Activated CD8-positive, alpha-beta memory T cell treated with anti-CD3 and anti-CD28 coated beads for 48 hours (primary cell): ENCODE measurements at places on chromosomes 6 and 20.

- DNase-seq = no peak
Measured at GRCh38 chr6:150334790-150335783, 33.7 kb upstream of the IYD start.

DNA sequence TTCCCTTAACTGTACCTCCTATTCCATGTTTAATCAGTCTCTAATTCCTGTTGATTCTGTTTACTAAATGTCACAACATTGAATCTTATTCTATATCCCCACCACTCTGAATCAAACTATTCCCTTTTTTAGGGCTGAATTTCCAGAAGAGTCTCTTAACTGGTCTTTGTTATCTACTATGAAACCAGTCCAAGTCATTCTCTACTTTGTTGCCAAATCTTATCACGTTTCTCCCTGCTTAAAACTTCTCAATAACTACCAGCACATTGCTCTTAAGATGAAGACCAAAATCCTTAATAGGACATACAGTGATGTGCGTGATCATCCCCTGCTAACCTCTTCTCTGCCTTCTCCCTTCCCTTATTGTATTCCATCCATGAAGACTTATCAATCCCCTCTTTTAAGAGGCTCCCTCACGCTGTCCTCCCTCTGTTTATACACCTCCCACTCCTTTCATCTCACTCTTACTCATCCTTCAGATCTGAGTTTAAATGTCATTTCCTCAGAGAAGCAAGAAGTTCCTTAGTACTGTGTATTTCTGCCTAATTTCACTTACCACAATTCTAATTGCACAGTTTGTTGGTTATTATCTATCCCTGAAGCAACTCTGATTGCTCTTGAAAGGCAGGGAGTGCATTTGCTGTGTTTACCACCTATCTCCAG is 143.0 kb upstream of the AHI1 start:
- no peak for DNase-seq

GRCh38 chr20:29497261-29497671 is 1760.2 kb upstream of the DEFB115 start:
- no peak for DNase-seq

GRCh38 chr6:128848212-128848935 is 34.6 kb upstream of the LAMA2 start:
- no peak for DNase-seq

- no peak for DNase-seq
Measured at GRCh38 chr6:6006006-6006427, 708 bp downstream of the NRN1 start.

- DNase-seq = no peak
Measured at GRCh38 chr6:142008016-142008735, 124.5 kb upstream of the GJE1 start.

DNA sequence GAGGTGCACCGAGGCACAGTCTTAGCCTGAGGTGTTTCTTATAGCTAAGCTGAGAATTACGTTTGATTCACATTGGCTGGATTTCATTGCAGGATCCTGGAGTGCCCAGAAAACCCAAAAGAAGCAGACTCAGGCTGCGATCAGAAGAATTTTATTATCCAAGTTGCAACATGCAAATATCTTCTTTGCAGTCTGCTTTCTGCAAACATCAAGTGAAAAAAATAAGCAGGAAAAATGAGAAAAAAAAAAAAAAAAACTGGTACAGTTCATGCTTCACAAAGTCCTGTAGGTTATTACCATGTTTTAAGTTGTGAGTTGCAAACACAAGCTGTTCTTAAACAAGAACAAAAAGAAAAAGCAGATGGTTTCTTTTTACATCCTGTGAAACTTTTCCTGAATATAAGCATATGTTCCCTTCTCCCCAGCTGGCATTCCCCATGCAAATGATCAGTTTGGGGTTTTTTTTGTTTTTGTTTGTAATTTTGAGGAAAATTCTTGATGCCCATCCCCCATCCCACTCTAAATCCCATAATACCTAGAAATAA is 349.0 kb downstream of the CBLN4 start:
- no peak for DNase-seq

DNA sequence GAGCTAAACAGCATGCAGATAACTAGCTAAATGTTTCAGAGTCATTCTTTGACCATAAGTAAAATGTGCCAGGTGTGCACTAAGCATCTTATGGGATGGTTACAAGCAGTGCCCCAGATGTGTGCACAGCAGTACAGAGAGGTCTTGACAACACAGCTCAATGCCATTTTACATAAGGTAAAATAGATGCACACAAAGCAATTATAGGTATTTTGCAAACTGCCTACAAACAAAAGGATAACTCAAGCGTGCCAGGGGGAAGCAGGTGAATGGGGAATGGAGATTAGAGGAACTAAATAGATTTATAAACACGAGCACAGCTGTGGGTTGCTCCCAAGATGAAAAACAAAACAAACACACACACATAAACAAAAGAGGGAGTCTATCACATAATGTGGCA is 64.8 kb downstream of the SLC2A10 start:
- DNase-seq = no peak

GRCh38 chr6:167314180-167314821 is 10.6 kb upstream of the TTLL2 start:
- no peak for DNase-seq

- no peak for DNase-seq
Measured at GRCh38 chr6:158654498-158654897, 4.6 kb downstream of the SYTL3 start.

- no peak for DNase-seq
Measured at GRCh38 chr6:108877046-108877751, 29.0 kb downstream of the ARMC2 start.

DNA sequence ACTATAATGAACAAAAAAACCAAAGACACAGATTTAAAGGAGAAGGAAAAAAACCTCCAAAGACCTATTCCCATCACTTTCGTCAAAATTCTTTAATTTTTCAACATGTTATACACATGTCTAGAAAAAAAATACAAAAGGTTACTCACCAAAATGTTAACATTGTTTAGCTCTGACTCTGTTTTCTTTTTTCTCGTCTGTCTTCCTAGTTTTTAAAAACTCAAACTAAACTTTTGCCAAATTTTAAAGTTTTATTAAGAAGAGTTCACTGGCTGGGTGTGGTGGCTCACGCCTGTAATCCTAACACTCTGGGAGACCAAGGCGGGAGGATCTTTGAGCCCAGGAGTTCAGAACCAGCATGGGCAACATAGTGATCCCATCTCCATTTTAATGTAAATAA is 10.8 kb downstream of the MCUR1 start:
- DNase-seq = no peak

- no peak for DNase-seq
Measured at GRCh38 chr6:166785131-166785530, 158.1 kb upstream of the RPS6KA2 start.

- DNase-seq = no peak
Measured at GRCh38 chr20:17227669-17228623, 1.1 kb downstream of the PCSK2 start.

DNA sequence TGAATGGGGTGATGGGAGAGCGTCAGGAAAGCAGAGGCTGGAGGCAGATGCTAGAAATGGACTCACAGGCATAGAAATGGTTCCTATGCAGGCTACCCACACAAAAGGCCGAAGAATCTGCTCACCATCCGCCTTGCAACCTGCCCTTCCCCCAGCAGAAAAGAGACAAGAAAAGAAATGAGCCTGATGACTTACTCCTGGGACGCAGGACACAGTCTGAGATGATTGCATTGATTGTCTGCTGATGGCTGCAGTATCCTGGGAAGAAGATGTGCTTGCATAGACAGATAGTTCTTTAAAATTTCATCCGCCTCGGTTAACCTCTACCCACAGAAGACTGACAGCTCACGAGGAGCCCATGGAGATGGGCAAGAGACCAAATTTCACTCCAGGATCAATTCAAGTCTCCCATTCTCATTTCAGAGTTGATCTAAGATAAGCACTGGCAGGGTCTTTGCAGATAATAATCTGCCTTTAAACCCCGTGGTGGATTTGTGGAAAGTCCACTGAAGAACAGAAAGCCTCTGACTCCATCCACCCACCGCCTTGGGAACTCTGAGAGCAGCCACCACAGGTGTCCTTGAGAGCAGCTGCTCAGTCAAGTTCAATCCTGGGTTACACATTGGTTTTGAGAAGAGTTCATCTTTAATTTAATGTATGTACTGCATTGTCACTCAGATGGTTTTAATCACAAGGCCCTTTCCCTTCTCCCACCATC is 7.2 kb downstream of the AGPAT4 start:
- DNase-seq = no peak

DNA sequence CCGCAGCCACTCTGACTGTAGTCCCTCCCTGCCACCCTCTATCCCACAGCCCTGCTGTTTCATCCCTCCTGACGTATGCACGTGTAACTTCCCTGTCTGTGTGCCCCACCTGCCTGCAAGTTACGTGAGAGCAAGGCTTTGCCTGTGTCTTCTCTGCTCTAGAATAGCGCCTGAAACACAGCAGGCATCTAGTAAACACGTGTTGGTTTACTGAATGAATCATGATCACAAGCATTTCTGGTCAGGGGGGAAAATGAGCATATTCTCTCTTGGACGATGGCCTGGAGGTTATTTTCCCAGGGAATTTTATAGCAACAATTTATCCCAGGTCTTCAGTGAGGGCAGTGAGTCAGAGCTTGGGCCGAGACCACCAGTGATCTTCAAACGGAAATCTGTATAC is 38.3 kb downstream of the PSMG4 start:
- no peak for DNase-seq

DNA sequence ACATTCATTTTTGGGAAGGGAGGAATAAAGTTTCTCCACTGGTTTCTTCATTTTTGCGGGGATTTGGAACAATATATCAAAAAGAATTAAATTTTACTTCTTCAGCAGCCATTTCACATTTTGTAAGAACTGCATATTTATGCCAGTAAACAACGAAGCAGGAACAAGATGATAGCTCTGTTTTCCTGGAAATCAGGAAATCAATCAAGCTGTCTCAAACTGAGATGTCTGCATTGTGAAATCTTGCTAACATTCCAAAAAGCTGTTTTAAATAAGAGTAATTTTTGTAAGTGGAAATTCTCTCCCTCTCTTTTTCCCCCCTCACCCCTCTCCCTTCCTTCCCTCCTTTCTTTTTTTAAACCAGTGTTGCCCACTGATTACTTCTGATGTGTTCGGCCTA is 20.0 kb downstream of the MAPK13 start:
- DNase-seq = no peak

- no peak for DNase-seq
Measured at GRCh38 chr6:111985202-111985731, 68.6 kb upstream of the CCN6 start.

DNA sequence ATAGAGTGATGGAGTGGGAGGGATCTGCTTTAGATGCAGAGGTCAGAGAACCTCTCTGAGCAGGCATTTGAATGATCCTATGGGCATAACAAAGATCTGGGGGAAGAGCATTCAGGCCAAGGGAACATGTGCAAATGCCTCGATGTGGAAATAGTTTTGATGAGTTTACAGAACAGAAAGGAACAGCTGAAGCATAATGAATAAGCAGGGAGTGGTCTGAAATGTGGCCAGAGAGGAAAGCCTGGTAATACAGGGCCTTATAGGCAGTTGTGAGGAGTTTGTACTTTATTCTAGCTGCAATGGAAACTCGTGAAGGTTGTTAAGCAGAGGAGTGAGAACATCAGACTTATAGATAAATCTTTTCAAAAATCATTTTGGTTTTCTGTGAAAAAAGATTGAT is 33.0 kb upstream of the ME1 start:
- DNase-seq = no peak

- no peak for DNase-seq
Measured at GRCh38 chr6:49087369-49087768, 375.7 kb downstream of the MMUT start.

DNA sequence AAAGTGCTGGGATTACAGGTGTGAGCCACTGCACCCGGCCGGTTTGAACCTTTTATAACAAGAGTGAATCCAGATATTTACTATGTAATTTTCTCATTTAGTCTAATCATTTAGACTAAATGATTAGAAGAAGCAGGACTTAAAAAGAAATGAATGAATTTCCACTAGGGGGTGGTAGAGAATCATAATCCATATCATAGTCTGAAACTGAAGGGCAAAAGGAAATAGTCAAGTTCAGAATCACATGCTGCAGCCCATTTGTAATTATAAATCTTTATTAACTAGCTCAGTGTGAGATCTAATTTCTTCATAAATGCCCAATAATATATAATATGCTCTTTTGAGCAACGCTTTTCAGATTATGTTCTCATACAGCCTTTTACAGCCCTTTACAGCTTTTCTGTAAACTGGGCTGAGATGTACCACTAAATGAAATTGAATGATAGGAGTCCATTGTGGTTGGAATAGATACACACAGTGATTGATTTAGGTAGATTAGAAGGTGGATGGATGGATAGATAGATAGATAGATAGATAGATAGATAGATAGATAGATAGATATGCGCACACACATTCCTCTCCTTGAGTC is 31.8 kb downstream of the PSMB9 start:
- no peak for DNase-seq

- no peak for DNase-seq
Measured at GRCh38 chr6:168937054-168937453, 316.6 kb downstream of the THBS2 start.

DNA sequence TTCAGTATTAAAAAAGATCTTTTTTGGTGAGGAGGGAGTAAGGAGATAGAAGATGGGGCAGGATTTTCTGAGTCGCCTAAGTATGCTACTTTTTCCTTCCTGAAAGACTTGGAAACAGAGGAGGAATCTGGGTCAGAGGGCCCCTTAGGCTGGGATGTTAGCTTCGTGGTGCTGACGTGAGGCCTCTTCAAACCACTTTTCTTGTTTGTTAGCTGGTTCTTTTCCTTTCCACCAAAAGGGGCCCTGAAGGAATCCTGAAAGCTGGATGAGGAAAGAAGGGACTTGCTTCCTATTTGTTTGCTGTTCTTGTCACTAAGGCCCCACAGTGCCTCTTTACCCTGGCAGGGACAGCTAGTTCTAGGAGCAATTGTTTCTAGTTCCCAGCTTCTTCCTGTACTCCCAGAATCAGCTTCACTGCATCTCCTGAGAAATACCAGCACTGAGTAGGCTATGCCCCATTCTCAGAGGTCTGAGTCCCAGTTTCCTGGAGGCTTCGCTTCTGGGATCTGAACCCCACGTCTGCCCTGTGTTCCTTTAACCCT is 2.2 kb upstream of the IL20RA start:
- DNase-seq = no peak

- no peak for DNase-seq
Measured at GRCh38 chr20:31472395-31473330, 2.3 kb downstream of the DEFB124 start.

DNA sequence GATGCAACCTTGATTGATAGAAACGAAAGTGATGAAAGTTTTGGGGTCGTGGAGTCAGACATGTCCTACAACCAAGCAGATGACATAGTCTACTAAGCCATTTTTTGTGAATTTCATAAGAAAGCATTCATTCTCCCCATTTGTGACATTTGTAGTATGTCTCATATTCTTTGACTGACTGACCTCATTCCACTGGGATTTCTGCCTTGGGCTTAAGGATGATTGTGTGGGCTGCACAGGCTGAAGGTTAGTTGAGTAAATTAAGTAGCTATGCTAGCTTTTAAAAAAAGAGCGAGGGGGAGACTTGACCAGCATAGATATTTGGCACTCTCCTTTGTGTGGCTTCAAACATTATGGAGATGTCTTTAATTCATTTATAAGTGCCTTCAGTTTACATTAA is 28.9 kb downstream of the STMND1 start:
- DNase-seq = no peak

GRCh38 chr6:135798751-135799515 is 52.6 kb upstream of the PDE7B start:
- no peak for DNase-seq
